Foreskin melanocyte (primary cell): ENCODE measurements at places on chromosomes 7 and 10.

DNA sequence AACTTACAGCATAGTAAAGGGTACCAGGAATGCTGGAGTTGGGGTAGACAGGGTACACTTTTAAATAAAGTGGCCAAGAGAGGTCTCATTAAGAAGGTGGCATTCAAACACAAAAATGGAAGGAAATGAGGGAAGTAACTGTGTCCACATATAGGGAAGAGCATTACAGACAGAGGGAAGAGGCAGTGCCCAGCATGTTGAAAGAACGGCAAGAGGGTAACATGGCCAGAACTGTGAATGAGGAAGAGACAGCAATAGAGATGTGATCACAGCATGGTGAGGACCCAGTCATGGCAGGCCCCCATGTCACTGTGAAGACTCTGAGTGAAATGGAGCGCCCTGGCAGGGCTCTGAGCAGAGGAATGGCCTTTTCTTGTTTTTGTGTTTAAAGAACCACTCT is 35.1 kb upstream of the ZNRF2 start:
- DNase-seq: no peak

- DNase-seq: no peak
These were observed 91.1 kb upstream of the DDC start for GRCh38 chr7:50656141-50656895.

GRCh38 chr7:142002179-142002578 is 6.5 kb downstream of the MGAM start:
- DNase-seq: no peak

- DNase-seq: no peak
These were observed 148.1 kb upstream of the PLXDC2 start for GRCh38 chr10:19668116-19668515.
